ENCODE measurements at places on chromosomes 11 and 22.
A peak's percentile ranks its signal among the peaks of the same experiment; 100 is the strongest.

DNA sequence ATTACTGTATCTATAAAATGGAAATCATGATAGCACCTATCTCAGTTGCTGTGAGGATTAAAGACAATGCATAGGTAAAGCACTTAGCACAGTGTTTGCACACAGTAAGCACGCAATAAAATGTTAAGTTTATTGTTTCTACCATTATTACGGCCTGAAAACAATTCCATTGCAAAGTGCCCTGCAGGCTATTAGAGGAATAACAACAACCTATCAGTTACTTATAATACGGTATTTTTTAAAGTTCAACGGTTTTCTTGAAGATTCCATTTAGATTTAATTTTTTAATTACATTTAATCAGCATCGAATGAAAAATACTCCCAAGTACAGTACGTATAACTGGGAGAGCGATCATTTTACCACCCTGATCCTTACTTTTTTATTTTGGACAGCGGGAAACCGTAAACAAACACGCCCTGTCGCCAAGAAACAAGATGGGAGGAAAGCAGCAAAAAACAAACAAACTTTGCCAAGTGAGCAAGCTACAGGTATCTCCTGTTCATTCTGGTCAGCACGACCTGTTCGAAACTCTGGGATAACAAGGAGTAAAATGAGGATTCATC, 893 bp downstream of the SLC36A4 start:
- ATAC-seq = no peak

DNA sequence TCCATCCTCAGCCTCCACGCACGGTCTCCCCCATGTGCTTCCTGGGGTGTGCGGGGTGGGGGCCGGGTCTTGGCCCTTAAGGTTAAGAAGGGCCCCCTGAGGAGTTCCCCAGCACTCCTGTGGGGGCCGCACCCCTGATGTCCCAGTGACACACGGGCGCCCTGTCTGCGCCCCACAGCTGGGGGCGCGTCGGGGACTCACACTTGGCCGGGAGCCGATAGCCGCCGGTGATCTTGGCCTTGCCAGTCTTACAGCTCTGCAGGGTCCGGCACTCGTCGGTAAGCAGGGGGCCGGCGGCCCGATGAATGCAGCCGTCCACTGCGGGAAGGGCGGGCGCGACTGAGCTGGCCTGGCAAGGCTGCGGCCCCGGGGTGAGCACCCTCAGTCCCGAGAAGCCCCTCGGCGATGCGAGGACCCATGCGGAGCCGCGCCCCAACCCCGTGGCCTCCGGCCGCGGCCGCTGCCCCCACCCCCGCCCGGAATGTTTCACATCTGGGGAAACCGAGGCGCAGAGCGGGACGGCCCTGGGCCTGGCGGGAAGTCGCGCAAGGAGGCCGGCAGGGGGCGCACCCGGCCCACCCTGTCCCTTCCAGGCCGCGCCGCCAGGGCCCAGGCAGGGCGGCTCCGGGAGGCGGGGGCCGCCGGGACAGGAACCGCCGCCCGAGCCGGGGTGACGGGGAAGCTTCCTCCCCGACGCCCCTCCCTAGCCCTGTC, 13.9 kb downstream of the OTUB1 start:
- peak; percentile 86 for ATAC-seq

DNA sequence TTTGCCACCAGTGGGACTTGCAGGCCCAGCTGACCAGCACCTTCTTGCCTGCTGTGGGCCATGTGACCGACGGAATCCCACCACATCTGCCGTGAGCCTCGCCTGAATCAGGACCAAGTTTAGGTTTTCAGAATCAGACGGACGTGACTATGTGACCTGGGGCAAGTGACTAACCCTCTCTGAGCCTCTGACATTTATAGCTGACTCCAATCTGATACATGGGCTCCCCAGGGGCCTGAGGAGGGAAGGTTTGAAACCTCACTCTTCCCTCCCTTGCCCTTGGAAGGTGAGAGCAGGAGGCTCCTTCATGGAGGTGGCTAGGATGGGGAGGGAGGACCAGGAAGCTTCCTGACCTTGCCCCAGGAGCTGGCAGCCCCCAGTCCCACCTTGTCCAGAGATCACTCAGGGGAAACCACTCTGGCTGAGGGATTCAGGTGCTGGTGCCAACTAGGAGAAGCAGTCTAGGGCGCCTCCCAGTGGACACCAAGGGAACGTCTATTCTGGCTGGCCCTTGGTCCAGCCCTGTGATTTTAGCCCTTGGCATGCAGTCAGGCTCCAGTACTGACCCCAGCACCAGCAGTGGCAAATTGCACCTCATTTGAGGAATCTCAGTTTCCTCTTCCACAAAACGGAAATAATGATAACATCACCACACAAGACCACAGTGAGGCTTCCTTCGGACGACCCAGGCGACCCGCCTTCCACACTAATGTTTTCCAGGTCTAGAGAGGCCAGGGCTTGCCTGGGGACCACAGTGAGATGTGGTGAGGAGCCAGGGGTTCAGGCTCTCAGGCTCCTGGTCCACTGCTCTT, 47.2 kb upstream of the SYT7 start:
- ATAC-seq = peak; percentile 85

GRCh38 chr11:93765551-93765950, 18.5 kb upstream of the MED17 start:
- ATAC-seq = no peak

DNA sequence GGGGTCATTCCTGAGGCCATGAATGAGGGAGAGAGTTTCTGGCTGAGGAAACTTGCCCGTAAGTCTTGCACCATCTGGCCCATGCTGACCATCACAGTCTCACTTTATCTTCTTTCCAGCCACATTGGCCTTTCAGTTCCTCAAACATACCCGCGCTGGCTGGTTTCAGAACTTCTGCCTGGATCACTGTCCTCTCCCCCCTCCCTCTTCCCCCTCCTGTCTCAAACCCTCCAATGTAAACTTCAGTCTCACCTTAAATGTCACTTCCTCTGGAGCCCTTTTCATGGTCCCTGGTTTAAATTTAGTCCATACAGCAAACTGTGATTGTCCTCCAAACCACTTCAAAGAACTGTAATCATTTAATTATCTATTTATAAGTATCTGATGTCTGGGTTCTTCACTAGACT, 3.7 kb upstream of the TMEM109 start:
- ATAC-seq = no peak
